ENCODE measurements at places on chromosomes 11 and 22.

- no peak for DNase-seq
Observed at GRCh38 chr11:102676084-102676483, 29.5 kb downstream of the MMP27 start.

- peak; percentile 62 for DNase-seq
Observed at GRCh38 chr11:45354976-45355705, 69.0 kb upstream of the SYT13 start.

GRCh38 chr11:79417069-79417920, 23.5 kb downstream of the TENM4 start:
- no peak for DNase-seq

GRCh38 chr22:17985606-17986005, 38.8 kb downstream of the MICAL3 start:
- DNase-seq: no peak

GRCh38 chr11:76663486-76663810, 7.1 kb downstream of the LRRC32 start:
- DNase-seq: no peak

GRCh38 chr11:77446911-77447629, 26.8 kb downstream of the PAK1 start:
- no peak for DNase-seq

DNA sequence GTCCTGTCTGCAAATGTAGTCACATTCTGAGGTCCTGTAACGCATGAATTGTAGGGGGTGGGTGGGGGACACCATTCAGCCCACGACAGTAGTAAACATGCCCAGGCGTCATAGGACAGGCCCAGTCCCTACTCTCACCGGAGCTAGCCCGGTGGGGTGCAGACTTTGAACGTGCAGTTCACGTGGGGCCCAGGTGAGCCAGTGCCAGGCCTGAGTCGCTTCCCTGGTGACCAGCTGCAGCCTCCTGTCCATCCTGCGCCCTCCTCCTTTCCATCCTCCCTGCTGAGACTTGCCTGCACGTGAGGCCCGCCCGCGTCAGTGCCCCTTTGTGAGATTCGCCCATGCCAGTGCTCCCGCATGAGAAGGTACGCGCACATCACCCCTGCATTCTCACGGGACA, 116.8 kb downstream of the WNT7B start:
- DNase-seq: no peak

GRCh38 chr11:72114570-72114969, 2.1 kb upstream of the ANAPC15 start:
- no peak for DNase-seq

DNA sequence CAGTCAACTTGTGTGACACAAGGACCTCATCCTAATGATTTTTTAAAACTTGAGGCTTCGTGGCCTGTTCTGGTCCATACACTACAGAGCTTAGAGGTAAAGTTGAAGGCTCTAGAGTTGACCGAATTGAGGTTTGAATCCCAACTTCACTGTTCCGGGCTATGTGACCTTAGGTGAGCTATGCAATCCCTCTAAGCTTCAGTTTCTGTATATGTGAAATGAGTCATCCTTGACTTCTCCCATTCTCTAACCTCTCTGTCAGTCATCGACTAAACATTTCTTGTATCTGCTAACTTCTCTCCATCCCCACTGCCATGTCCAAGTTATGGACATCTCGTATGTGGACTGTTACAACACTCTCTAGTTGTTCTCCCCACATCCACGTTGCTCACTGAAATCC, 178.2 kb upstream of the TMEM45B start:
- DNase-seq: no peak

DNA sequence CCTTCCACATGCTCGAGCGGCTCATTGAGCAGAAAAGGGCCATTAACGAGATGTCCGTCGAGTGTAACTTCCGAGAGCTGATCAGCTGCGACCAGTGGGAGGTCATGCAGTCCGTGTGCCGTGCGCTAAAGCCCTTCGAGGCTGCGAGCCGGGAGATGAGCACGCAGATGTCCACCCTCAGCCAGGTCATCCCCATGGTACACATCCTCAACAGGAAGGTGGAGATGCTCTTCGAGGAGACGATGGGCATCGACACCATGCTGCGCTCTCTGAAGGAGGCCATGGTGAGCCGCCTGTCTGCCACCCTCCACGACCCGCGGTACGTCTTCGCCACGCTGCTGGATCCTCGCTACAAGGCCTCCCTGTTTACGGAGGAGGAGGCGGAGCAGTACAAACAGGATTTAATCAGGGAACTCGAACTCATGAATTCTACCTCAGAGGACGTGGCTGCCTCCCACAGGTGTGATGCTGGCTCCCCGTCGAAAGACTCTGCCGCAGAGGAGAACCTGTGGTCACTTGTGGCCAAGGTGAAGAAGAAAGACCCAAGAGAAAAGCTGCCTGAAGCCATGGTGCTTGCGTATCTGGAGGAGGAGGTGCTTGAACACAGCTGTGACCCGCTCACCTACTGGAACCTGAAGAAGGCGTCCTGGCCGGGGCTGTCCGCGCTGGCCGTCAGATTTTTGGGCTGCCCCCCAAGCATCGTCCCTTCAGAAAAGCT, 31.7 kb downstream of the ALG12 start:
- DNase-seq: no peak

GRCh38 chr11:126363706-126364248, 8.3 kb downstream of the ST3GAL4 start:
- no peak for DNase-seq

GRCh38 chr11:125244166-125244565, 79.6 kb downstream of the PKNOX2 start:
- DNase-seq: no peak

GRCh38 chr22:49216579-49216978, 611.1 kb downstream of the BRD1 start:
- DNase-seq: no peak

GRCh38 chr22:45402466-45402985, 10.9 kb downstream of the SMC1B start:
- DNase-seq: no peak

DNA sequence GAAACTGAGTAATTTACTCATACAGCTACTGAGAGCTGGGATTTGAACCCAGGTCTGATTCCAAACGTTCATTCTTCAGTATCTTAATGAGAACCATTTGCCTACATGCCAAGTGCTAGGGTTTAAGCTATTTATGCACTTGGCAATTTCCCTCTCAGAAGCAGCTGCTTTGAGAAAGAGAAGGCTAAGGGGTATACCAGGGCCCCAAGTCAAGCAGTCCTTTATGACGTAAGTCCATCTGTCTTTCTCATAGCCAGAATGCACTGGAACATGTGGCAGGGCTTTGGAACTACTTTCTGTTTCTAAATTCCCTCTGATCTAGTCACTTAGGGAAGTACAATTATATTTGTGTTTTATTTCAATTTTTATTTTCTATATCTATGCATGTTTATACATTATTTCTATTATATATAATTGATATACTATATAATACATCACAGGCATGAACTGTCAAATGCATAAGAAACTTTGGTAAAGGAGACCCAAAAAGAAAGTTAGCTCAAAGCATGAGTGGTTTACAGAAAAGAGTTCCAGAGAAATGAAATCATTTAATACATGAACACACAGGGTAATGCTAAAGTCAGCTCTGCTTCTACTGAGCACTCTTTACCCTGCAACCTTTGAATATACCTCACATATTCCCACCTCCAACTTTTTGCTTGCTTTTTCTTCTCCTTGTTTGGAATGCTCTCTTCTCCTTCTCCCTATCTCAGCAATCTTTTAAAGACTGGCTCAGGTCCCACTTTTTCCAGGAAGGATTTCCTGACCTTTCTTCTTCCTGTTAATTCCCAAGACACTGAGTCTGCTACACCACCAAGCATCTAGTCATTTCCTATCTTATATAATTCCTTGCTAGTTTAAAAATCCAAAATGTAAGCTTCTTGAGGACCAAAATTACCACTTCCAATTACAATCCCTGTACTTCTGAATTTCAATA, 80.5 kb upstream of the GDPD4 start:
- peak; percentile 65 for DNase-seq

- DNase-seq: peak; percentile 31
Observed at GRCh38 chr22:39177456-39177775, 24.9 kb upstream of the CBX7 start.

- DNase-seq: no peak
Observed at GRCh38 chr11:43997022-43997660, 50.6 kb upstream of the ACCSL start.

DNA sequence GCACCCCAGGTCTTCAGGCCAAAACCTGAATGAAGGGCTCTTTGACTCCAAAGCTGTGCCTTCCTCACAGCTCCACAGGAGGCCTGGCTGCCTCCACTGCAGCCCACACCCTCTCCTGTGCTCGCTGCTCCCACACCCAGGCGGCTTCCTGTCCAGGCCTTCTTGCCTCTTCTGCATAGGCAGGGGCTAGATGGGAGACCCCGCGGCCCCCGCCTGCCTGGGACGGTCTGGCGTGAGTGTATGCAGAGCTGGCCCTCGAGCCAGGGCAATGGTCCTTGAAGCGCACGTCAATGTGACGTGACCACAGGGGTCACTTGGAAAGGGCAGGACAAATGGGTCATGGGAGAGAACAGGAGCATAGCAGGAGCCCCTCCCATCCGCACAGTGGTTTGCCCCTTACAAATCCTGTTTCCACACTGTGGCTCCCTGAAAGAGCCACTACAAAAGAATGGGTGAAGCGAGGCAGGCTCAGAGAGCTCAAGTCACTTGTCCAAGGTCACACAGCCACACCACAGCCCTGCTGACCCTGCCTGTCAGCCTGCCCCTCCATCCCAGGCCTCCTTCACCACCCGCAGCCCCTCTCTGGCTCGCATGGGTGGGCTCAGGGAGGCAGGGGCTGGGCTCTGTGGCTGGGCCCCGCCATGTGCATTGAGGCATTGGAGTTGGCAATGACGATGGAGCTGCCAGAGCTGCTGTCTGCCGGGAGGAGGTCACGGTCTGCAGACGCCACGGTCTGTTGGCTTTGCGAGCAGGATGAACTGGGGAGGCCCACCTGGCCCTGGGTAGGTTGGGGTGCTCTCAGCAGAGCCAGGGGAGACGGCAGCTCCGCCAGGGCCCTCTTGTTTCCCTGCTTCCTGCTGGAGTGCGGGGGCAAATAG, 71.2 kb upstream of the WNT11 start:
- DNase-seq: no peak

DNA sequence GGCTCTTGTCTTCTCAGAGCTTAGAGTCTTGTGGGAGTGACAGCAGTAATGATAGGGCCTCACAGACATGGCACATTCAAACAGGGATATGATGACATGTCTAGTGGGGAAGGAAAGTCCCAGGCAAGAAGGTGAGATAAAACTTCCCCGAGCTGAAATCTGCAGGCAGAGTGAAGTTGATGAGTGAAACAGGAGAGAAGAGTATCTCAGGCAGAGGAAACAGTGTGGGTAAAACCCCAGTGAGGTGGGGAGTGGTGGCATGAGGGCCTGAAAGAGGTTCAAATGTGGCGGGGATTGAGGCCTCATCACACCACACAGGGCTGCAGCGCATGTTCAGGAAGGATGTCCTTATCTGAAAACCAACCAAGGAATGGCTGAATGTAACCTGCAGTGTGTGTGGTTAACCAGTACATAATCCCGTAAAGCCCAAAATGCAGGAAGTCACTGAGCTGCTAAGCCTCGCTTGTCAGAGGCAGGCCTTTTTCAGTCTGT, 153.8 kb upstream of the E2F8 start:
- no peak for DNase-seq

DNA sequence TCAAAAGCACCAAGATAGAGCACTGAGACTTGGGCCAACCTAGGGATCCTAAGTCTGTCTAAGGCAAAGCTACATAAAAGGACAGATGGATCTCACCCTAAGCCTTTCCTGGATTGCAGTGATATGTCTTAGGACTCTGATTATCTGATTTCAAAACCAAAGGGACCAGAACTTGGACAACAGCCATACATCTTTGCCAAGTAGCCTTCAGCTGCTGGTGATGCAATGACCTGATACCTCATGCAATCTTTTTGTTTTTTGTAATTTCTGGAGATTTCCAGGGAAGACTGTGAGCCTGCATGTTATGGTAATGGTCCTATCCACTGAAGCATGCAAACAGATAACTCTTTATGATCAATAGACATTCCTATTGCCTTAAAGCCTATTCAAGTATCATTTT, 230.4 kb upstream of the MTNR1B start:
- no peak for DNase-seq

All from kidney capillary endothelial cell (primary cell).